ENCODE measurements at places on chromosomes 7 and 10.

GRCh38 chr10:130242513-130242912 is 106.3 kb downstream of the GLRX3 start:
- DNase-seq: no peak

DNA sequence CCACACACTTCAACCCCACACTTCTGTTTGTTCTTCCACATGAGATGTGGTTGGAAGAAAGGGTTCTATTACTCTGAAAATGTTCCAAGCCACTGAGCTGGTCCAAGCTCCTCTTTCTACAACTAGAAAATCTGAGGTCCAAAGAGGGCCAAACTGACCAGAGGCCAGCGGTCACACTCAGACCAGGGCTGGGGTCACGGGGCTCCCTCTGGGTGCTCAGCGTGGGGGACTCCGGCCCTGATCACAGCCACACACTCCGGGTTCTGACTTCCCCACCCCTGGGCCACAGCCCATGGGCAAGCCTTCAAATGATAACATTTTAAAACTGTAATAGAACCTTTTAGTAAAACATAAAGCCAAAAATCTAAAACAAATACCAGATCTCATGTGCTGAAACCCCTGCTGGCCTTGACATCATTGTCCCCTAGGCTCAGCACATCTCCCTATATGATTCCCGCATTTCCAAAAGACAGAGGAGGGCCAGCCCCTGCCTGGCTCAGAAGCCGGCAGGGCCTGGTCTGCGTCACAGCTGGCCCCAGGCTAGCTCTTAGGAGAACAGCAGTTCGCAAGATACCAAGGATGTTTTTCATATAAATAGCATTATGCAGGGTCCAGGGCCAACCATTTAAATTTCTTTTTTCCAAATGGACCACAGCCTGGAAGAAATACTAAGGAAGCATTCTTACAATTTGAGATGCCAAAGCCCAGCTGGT is 3.3 kb downstream of the CRYGN start:
- no peak for DNase-seq

- no peak for DNase-seq
These were observed 60.9 kb upstream of the CAMK2B start for GRCh38 chr7:44386139-44386913.

GRCh38 chr10:119778776-119779445 is 53.1 kb downstream of the INPP5F start:
- DNase-seq: no peak

DNA sequence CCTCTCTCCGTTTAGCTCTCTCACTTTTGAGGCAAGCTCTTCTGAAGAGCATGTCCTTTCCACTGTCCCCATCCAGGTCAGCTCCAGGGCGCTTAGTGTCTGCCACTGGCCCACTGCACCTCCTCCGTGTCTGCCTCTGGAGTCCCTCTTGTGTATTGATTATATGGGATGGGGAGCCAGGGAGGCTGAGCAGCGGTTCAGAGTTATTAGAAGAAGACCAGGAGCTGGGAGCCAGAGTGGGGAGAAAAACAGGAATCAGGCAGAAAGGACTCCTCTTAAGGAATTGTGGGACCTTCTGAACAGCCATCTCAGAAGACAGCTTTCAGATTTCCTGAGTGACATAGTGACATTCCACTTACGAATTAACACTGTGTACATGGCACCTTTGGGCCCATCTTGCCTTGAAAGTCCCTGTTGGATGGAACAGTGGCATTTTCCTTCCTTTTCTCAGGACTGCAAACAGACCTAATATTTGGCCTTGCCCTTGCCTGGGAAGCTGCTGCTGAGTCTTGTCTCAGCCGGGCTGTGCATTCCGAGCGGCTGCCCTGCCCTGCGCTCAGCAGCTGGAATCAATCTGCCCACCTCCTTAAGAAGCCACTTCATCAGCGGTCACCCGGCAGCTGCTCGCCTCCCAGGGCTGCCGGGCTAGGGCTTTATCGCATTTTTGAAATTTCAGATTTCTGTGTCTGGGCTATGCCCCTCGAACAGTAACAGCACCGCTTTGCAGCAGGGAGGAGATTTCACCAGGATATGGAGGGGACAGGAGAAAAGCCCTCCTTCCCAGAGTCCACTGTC is 81.1 kb upstream of the PRKG1 start:
- DNase-seq: no peak

DNA sequence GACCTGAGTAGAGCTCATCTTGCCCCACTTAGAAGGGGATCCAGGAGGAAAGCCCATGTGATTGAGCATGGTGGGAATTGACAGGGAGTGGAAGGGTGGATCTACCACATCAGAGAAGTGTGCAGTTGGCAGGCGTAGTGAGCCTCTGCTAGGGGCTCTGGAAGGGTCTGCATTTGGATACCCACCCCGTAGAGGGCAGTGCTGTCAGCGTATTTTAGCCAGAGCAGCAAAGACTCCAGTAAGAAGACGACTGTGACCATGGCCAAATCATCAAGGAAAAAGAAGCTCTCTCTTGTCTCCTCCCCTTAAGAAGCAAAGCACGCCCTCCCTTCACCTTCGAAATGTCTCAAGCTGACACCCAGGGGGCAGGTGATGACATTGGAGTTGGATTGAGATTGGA is 68.8 kb upstream of the INHBA start:
- no peak for DNase-seq

DNA sequence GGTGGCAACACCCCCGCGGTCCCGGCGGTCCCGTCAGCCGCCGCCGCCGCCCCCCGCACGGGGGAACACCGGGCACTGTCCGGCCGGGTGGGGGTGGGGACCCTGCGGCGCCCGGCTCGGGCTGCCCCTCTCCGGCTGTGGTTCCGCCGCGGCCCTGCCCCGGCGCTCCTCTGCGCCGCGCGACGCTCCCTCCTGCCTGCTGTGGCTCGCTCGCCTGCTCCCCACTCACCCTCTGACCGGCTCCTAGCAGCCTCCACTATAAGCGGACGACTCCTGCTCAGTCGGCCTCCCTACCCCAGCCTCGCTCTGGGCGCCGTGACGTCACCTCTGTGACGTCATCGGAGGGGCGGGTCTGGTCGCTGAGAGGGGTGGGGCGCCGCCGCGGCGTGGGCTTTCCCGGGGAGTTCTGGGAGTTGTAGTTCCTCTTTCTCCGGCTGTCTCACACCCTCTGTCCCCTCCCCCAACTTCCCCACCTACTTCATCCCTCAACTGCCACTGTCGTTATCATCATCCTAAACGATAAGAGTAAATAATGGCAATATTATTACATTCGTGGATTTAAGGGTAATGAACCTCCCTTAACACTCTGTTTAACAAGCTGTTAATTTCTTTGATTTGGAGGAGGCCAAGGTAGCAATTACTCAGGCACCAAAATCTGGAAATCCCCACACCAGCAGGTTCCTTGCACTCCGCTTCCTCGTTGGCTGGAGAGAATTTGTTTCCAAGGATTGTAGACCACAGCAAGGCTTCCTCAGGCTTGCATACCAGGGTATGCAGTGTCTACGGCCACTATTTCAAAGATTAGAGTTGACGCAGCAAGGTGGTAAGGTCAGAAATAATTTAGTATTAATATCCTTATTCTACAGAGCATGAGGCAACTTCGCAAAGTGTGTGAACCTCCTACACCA is at the start of gene UBE2H:
Gene UBE2H, minus strand, starts transcription at position 308 of the 908 bp plus-strand sequence. CDS start 405 bp downstream, outside the sequence.
- peak; percentile 85 for DNase-seq

DNA sequence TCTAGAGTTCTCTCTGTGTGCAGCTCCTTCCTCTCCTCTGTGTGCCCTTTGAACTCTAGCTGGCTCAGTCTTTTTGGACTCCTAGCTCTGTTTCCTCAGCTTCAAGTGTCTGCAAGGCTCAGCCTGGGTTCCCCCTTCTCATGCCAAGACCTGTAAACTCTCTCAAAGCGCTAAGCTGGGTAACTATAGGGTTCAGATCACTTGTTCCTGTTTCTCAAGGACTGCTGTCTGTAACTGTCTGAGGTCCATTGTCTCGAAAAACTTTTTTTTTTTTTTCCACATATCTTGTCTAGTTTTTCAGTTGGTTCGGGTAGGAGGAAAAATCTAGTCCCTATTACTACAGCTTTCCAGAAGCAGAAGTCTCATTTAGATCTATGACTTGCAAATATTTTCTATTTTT is 46.6 kb upstream of the PPP1R17 start:
- DNase-seq: no peak

- no peak for DNase-seq
These were observed 2.2 kb upstream of the HSPB1 start for GRCh38 chr7:76300166-76300731.

DNA sequence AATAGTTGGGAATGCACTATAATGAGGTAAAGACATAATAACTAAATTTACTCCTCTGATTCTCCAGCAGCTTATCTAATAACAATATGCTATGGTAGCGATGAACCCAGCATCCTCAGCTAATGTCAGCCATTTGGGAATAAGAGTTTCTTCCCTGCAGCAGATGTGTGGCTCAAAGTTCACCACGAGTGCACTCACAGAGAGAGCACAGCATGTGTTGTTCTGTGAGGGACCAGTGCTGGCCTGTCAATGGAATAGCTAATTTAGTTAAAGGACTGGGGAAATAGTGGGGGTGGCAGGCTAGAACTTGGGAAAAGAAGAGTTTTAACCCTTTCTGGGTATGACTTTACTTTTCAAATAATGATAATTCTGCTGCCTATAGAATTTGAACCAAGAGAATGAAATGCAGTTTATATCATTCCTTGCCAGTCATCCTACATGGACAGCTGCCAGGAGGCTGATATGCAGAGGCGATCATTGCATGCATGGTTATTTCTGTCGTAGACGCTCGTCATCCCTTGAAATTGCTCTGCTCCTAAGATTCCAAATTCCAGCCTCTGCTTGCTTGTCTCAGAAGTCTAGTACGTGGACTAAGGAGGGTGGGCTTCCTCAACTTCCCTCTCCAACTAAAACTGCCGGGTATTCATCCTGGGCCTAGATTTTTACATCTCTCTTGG is 355.6 kb downstream of the RNLS start:
- no peak for DNase-seq

DNA sequence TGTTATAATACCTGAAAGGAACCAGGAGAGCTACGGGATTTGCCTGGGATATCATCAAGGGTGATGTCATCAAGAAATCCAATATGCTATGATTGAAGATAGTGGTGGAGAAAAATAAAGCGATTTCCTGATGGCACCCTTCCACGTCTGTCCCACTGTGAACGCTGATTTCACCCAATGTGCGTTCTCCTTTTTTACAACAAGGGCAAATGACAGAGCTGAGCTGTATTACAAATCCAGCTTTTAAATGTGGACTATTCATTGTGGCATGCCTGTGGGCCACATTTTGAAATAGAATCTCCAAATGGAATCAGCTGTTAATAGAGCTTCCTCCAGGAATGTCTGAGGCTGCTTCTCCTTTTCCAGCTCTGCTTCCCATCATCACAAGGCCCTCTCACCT is 23.3 kb downstream of the SLC13A4 start:
- no peak for DNase-seq

DNA sequence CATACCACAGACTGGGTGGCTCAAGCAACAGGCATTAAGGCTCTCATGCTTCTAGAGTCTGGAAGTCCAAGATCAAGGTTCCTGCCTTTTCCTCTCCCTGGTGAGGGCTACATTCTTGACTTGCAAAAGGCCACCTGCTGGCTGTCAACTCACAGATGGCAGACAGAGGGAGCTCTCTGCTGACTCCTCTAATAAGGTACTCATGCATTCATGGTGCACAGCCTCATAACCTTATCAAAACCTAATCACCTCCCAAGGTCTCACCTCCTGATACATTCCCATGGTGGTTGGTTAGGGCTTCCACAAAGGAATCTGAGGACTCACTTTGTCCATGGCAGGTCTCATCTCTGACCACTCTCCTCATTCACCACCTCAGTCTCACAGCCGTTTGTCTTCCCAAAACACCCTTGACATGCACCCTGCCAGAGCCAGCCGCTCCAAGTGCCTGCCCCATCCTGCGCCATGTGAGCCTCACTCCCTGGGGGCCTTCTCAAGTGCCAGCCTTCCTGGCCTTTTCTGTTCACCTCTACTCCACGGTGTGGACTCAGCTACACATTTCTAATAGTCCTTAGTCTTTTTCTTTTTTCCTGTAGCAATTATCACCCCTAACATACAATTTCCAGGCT is 400.3 kb upstream of the ADARB2 start:
- no peak for DNase-seq

- no peak for DNase-seq
These were observed 653.2 kb downstream of the PARD3 start for GRCh38 chr10:34161777-34162370.

- DNase-seq: no peak
These were observed 140.7 kb upstream of the CALCR start for GRCh38 chr7:93715234-93715633.

DNA sequence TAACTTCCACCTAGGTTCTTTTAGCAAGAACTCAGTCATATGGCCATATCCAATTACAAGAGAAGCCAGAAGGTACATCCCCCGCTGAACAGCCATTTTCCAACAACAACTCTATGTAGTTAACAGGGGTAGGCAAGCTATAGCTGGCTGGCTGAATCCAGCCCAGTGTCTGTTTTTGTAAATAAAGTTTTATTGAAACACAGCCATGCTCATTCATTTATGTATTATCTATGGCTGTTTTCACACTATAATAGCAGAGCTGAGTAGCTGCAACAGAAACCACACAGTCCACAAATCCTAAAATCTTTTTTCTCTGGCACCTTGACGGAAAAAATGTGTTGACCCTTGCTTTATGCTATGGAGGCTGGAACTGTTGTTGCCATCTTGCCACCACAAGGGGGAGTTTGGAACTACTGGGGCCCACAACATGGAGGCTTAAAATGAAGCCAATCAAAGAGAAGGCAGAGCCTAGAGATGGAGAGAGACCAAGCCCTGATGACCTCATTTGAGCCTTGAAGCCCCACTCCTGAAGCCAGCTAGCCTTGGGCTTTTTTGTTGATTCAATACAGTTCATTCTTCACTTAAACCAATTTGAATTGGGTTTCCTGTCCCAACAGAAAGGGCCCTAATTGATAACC is 33.3 kb upstream of the XPNPEP1 start:
- DNase-seq: no peak

GRCh38 chr10:44935201-44935965 is 24.2 kb upstream of the RASSF4 start:
- DNase-seq: no peak

GRCh38 chr10:62054408-62054807 is 152.9 kb downstream of the ARID5B start:
- DNase-seq: no peak

GRCh38 chr10:75461672-75462649 is 30.5 kb downstream of the LRMDA start:
- DNase-seq: no peak

DNA sequence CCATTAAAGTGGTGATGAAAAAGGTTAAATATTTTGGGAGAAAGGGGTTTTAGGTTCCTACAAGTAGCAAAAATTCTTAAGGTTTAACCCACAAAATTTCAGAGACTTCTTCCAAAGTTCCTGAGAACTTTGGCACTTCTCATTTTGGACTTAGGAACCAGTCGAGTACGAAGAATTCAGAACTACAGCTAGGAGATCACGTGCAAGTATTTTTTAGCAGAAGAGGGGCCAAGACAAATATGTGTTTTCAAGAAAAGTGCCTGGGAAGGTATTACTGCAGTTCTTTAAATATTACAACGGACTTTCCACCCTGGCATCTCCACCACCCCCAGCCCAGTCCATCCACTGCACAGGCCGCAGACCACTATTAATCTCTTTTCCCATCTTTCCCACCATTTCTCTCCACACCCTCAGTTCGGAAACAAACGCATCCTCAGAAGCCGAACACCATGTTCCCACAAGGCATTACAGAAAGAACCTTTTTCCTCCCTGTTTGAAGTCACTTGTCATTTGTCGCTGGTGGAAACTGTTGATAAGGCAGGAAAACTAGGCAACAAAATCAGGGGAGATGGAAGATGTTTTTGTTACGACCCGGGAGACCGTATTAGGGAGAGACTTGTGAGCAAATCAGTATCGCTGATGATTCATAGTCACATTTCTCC is 7.1 kb downstream of the INHBA start:
- DNase-seq: no peak
